ENCODE measurements at places on chromosomes 13 and 19. TPM values are rescaled to one million over a fixed set of nuclear protein-coding genes. Genes with fewer than 3 reads are reported as not detected.

DNA sequence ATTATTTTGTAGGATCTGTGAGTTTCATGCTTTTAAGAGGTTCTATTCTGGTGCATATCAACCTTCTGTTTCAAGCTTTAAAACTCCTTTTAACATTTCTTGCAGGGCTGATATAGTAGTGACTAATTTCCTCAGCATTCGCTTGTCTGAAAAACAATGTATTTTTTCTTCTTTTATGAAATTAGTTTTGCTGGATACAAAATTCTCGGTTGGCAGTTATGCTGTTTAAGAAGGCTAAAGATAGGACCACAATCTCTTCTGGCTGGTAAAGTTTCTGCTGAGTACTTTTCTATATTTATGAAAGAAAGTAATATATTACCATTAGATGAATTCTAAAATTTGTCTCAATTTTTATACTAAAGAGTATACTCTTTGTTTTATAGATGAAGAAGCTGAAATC, 487.8 kb upstream of the SPRY2 start:
- no peak for DNase-seq

DNA sequence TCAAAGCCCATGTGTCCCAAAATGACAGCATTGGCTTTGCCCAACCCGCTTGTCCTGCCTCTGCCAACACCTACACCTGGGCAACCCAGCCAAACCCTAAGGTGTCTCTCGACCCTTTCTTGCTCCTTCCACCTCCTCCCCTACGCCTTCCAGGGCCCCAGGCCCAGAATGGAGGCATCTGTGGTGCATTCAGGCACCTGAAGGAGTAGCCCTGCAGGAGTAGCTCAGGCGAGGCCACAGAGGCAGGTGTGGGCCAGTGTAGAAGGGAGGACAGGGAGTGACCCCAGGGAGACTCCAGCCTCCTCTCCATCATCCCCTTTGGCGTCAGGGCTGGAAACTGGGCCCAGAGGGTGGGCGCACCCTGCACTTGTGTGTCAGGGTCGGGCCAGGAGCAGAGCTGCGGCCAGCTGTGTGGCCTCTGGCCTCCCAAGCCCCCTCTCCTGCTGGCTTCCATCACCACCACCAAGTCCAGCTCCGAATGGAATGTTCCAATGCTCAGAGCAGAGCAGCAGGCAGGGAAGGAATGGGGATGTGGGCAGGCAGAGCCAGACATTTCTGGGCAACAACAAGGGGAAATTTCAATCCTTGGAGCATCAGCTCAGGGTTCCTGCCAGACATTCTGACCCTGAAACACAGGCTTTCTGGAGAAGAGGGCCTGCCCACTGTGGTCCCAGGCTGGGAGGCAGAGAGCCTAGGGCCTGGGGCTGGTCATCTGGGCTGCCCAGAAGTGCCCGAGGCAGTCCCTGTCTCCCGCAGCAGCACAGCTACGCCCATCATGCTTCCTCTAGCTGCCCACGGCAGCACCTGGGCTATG, 16.4 kb downstream of the PLEKHF1 start:
- DNase-seq = no peak

- no peak for DNase-seq
These were observed 34.2 kb downstream of the THSD1 start for GRCh38 chr13:52371736-52372247.

DNA sequence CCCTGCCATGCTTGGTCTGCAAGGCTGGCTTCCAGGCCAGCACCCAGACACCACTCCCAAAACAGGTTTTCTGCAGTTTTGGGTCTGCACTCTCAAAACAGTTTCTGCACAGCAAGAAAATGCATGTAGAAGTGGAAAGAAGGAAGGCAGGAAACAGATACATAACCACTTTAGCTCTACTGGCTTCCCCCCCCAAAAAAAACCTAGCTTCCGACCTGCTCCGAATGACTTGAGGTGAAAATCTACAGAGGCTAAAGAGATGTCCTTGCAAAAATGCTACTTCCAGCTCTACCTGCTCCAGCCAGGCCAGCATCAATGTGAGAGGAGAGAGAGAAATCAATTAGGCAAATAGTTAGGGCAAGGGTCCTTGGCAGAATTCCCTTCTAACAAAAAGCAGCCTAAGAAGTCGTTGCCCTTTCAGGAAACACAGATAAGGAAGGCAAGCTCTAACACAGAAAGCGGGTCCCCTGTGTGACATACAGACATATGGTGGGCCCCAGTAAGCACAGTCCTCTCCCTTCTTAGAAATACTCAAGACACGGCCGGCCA, 3.4 kb downstream of the C19orf12 start:
- DNase-seq = no peak

GRCh38 chr13:34419025-34419424, 523.0 kb upstream of the NBEA start:
- no peak for DNase-seq

DNA sequence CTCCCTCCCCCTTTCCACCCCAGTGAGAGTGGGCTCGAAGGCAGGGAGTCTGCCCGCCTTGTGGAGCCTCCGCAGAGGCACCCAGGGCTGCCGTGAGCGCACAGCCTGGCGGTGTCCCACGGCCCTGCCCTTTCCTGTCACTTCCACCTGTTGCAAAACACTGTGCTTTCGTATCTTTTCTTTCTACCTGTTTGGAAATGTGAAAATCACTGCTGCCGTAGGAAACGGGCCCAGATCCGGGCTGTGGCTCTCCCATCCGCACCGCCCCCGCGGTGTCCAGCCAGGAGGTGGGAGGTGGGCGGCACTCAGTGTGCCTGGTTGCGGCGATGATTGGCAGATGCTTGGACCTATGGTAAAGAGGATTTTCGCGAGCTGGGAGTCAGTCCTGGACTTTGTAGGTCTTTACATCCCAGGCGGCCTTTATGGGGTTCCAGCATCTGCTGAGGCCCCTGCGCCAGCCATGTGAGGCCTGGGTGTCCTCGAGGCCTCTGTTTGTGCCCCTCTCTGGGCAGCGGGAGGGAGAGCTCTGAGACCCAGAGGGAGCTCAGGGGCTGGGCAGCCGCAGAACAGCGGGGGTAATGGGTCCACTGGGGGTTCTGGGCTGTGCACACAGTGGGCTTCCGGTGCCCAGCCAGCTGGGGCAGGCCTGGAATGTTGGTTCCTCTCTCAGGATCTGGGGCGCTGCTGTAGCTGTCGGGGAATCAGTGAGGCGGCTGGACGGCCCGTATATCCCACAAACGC, 6.1 kb downstream of the STK11 start:
- no peak for DNase-seq

The PSG11 gene
- not detected for total RNA-seq

The SULT2B1 gene
- total RNA-seq = not detected

The PSG1 gene
- not detected for total RNA-seq

The CYP2F1 gene
- not detected for total RNA-seq

The ACER1 gene
- 0.24 TPM for total RNA-seq

The SLC10A2 gene
- total RNA-seq = not detected

The ZNF729 gene
- not detected for total RNA-seq
